Activated B cell treated with CpG ODN at 0.5 μM for 24 hours (primary cell): ENCODE measurements at places on chromosomes 3 and 15.

DNA sequence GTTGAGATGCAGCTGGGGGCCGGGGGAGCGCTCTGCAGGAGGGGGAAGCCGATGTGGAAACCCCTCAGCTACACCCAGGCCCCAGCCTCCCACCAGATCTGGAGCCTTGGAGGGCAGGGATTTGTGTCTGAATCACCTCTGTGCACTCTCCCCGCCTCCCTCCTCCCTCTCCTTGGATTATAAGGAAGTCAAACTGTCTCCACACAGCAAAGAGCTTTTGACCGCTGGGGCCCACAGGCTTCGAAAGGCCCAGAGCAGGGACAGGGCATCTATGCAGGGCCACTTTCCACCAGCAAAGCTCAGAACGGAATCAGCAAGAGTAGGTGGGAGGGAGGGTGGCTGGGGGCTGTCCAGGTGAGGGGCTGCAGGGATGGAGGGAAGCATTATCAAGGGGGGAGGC lies 68.9 kb downstream of the IQSEC1 start:
- no peak for DNase-seq

- no peak for DNase-seq
These were observed 910.7 kb downstream of the TBL1XR1 start for GRCh38 chr3:176286476-176287085.

DNA sequence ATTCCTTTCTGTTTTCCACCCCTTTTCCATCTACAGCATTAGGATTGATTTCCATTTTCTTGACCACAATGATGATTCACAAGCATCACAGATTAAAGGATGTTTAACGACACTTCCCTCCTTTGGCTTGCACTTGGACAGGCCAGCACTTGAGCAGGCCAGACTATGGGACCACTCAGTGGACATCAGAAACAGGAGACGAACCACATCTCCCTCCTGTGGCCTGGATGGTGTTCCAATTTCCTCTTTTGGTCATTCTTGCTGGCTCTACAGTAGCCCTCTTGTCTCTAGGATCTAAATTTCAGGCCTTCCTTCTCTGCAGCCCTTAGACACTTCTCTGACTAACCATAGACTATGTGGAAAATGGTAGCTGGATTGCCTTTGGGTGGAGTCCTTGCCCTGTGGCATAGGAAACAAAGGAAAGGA lies 78.8 kb upstream of the BOC start:
- DNase-seq: no peak

- no peak for DNase-seq
These were observed 195.5 kb downstream of the BCHE start for GRCh38 chr3:165641569-165642310.

- DNase-seq: no peak
These were observed 822 bp downstream of the ZNF385D start for GRCh38 chr3:21750080-21750696.

DNA sequence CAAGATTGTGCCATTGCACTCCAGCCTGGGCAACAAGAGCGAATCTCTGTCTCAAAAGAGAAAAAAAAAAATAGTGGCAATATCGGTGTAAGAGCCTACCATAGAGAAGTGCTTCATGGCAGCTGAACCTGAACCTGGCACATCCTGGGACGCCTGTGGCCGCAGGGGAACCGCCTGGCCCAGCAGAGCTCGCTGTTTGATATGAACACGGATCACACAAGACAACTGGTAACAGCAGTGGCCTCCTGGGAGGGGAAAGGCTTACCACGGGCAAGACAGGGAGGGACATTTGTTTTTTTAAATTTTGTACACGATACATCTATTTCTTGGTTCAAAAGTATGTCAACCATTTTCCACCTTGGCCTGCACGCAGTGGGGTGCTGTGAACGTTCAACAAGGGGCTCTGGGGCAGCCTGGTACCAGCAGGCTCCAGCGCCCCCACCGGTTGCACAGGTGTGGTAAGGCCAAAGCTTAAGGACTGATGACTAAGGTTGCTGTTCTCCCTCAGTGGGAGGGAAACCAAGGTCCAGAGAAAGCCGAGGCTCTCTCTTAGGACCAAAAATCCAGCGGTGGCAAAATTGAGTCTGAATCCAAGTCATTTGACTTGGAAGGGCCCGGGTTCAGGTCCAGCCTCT lies 21.7 kb upstream of the EPHB3 start:
- DNase-seq: no peak

DNA sequence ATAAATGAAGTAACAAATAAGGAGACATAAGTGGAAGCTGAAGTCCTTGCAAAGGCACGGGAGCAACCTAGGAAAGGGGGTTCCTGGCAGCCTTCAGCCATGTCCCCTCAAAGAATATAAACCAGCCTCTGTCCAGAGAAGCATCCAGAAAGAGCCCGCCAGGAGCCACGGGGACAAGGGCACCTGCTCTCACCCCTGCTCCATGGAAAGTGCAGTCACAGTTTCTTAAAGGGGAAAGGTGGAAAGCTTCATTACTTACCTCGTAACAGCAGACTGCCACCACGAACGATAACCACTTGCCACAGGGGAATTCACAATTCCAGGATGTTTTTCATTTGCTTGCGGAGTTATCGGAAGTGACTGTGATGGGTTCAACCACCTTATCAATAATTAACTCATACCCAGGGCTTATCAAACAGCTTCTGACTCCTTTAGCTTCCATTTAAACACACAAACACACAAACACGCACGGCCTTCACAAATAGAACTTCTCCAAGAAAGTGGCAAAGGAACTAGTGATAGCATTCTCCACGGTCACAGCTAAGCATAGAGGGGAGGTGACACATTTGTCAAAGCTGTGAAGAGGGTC lies 134.2 kb upstream of the IGF1R start:
- no peak for DNase-seq

- no peak for DNase-seq
These were observed 174.7 kb downstream of the IGF1R start for GRCh38 chr15:98823012-98823458.

- DNase-seq: no peak
These were observed 199.9 kb downstream of the VGLL3 start for GRCh38 chr3:86790884-86791549.

- DNase-seq: no peak
These were observed 546.9 kb downstream of the IGSF11 start for GRCh38 chr3:118487734-118488133.

DNA sequence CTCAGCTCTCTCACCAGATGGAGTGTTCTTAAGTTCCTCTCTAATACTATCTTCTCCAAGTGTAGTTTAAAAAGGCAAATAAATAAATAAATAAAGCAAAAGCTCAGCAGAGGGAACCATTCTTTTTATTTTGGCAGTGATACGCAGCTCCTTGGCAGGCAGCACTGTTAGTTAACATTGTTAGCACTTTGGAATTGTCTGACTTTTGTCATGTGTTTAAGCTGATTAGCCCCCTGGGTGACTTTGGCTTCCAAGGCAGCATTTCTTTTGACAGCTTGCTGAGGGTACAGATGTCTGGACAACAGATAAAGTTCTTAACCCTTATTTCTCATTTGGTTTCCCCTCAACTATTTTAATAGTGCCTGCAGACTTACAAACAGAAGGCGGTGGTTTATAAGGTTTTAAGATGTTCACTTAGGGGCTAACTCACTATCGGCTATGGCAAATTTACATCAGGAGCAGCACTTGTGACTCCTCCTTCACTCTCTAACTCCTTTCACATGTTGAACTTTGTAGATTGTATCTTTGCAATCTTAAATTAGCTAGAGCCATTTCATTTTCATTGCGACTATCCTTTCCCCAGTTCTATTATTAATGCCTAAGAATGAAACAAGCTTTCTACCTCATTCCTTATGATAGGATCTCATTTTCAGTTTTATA lies 213.4 kb downstream of the ZBBX start:
- no peak for DNase-seq

DNA sequence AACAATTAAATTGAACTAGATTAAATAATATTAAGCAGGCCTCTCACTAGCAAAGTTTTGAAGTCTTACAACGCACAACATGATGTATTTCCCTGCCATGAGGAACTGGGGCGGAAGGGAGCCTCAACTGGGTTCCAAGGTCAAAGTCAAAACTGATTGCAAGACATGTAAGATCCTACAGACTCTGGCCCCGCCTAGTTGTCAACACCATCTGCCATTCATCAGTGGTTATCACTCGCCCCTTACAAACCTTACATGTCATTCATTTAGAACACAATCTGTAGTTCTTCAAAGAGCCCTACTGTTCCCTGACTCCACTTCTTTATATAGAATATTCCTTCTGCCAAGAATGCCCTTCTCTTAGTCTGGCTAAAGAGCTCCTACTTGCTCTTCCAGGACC lies 10.0 kb downstream of the ATP13A3 start:
- DNase-seq: no peak

DNA sequence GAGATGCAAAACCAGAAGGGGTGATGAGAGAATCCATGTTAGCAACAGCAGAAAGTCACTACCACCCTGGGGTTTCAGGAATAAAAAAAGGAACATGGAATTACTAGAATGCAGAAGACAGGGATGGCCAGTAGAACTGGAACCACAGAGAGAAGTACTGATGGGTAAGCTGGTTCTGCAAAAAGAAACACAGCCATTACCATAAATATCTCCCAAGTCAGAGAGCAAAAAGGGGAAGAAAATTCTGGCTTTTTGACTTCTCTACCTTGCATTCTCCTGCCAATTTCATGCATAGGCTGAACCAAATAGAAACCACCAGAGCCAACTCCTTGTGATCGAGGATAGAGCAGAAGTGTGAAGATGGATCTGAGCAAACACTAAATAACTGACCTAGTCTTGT lies 550.4 kb upstream of the NAALADL2 start:
- DNase-seq: no peak

GRCh38 chr3:177337541-177338331 lies 140.5 kb upstream of the TBL1XR1 start:
- no peak for DNase-seq

- DNase-seq: no peak
These were observed 123.7 kb upstream of the IGSF10 start for GRCh38 chr3:151584566-151584965.

GRCh38 chr3:18236726-18237125 lies 188.4 kb downstream of the SATB1 start:
- DNase-seq: no peak
